ENCODE measurements at places on chromosomes 1 and 21.

GRCh38 chr1:107843989-107844388 lies 121.0 kb downstream of the VAV3 start:
- no peak for DNase-seq

DNA sequence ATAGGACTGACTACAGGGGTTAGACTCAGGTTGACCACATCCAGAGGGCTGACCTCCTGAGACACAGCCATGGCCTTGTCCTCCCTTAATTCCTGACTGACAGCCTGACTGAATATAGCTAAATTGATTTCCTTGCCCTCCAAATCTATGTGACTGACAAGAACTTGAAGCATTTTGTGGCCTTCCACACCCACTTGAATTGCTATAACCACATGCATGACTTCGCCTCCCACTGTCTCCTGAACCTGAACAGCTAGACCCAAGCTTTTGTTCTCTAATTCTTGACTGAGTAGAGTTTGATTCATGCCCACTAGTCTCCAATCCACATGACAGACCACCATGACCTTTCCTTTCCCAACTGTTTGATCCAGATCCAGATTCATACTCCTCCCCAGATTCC lies 3.1 kb downstream of the FLG2 start:
- DNase-seq, result no peak

DNA sequence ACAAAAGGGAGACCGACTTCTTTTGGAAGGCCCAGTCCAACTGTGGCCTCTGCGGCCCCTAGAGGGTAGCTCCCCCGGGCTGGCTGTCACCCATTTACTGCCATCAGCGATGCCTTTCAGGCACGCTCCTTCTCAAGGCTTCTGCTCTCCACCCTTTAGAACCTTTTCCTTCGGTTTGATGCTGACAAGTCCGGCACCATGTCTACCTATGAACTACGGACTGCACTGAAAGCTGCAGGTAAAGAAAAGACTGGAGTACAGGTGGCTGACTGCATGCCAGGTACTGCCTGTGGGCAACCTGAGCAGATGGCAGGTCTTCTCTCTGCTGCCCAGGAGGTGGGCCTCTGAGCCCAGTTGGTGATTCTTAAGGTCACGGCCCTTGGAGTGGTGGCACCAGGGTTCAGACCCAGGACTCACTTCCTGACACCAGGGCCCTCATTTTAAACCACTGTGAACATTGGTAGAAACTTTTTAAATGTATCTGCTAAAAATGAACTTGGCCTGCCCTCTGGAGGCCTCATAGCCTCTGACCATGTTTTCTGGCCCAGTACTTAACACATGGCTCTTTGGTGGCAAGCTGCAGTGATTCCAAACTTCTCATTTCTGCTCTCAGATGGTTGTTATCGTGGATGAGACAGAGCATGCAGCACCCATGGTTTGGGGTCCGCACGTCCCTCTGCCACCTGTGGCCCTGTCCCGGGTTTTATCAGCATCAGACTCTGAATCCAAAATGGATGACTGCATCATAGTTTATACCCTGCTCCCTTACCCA lies 45.7 kb downstream of the CAPN9 start:
- DNase-seq, result peak; percentile 62

DNA sequence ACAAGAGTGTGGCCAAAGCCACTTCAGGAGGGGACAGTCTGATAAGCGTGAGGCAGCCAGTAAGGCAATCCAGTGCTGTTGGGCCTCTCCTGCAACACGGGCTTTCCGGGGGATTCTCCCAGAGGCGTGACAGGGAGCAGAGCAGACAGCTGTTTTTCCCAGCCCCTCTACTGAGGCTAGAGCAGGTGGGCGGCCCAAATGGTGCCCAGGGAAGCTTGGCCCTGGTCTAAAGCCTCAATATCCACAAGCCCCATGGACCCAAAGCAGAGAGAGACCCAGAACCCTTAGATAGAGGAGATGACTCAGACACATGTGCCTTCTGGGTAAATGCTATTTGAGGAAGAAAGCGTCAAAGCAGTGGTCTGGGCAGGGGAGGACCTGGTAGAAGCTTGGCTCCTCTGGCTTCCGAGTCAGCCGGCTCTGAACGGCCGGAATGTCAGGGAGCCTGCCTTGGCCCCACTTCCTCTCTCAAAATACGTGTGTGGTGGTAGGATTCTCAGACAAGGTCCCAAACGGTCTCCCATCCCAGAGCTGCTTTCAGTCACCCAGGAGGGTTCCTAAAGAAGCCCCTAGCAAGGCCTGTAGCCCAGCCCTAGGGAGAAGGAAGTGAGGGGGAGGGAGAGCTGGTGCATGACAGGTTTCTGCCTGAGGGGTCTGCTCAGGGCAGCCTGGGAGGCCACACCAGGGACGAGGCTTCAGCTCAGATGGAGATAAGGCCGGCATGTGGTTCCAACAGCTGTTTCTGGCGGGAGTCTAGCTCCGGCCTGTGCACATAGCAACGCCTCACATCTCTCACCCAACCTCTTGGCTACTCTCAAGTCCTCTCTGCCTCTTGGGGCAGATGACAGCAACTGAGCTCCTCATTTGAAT lies 28.8 kb downstream of the PIK3C2B start:
- no peak for DNase-seq

DNA sequence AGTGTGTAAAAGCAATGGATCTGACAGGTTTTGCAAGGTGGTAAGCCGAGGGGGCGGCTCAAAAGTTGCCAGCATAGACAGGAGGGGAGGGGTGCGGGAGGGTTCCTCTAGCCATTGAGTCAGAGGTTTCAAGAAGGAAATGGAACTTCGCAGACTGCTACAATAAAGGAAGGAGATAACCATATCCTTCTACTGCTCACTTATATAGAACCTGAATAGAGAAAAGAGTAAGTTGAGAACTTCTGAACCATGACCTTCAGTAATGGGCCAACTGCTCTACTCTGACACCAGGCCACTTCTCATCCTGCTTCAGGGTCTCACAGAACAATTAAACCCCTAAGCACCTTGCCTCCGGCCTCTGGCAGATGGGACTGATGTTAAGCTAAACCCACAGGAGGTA lies 26.3 kb upstream of the BCAR3 start:
- no peak for DNase-seq

- DNase-seq, result no peak
These were observed 1531.1 kb downstream of the MRPL39 start for GRCh38 chr21:24076179-24076578.

- DNase-seq, result no peak
These were observed 1.8 kb downstream of the MFN2 start for GRCh38 chr1:11982010-11982392.

GRCh38 chr21:42056468-42056867 lies 14.6 kb upstream of the UMODL1 start:
- no peak for DNase-seq

DNA sequence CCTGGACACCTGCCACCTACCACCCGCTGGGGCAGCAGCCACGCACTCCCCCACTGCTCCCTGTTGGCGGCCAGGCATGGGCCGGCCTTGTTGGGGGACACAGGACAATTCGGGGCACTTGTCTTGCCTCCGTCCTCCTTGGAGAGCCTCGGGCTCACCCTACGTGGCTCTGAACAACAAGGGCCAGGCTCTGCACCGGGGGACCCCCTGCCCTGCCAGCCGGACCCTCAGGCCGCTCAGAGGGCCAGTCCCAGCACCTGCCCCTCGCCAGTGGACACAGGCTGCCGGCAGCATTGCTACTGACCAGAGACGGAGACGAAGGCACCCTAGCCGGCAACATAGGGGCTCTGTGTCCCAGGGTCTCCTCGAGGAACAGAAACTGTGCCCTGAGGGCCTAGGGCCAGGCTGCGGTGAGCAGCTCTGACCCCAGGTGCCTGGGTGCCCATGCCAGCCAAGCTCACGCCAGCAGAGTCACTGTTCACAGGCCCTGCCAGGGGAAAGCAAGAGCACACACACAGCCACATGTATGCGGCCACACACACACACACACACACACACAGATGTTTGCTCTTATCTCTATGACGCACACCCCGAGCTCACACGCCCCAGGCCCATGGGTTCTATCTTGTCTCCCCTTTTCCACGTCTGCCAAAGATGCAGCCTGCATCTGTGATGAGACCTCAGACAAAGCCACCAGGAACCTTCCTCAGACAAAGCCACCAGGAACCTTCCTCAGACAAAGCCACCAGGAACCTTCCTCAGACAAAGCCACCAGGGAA lies 45.9 kb downstream of the MORN1 start:
- DNase-seq, result no peak

DNA sequence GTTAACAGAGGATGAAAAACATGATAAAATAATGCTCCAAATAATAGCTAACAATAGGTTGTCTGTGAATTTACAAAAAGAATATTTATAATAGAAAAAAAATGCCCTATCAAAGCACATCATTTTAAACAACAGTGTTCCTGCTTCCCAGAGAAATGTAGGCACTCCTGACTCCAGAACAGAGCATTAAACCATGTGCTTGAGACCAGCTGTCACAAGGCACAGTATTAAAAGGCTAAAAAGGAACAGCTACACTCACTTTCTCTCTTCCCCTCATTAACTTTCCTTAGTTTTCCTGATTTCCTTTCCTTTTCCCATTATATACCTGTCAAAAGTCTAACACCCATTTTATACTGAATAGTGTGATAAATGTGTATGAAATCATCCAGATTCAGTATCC lies 10.9 kb downstream of the VAV3 start:
- no peak for DNase-seq

GRCh38 chr1:48026701-48027532 lies 29.7 kb upstream of the TRABD2B start:
- no peak for DNase-seq

- DNase-seq, result no peak
These were observed 30.5 kb downstream of the TNFSF18 start for GRCh38 chr1:173020138-173020750.

- DNase-seq, result no peak
These were observed 1.1 kb upstream of the ATP8B2 start for GRCh38 chr1:154324241-154324640.

- peak; percentile 62 for DNase-seq
These were observed 465.2 kb downstream of the NPHP4 start for GRCh38 chr1:5526822-5527551.

- DNase-seq, result no peak
These were observed 30.4 kb downstream of the TRIT1 start for GRCh38 chr1:39852876-39853275.

GRCh38 chr1:153958961-153959260 lies 499 bp upstream of the CRTC2 start:
- DNase-seq, result no peak

GRCh38 chr1:19866758-19867157 lies 15.4 kb upstream of the OTUD3 start:
- no peak for DNase-seq

DNA sequence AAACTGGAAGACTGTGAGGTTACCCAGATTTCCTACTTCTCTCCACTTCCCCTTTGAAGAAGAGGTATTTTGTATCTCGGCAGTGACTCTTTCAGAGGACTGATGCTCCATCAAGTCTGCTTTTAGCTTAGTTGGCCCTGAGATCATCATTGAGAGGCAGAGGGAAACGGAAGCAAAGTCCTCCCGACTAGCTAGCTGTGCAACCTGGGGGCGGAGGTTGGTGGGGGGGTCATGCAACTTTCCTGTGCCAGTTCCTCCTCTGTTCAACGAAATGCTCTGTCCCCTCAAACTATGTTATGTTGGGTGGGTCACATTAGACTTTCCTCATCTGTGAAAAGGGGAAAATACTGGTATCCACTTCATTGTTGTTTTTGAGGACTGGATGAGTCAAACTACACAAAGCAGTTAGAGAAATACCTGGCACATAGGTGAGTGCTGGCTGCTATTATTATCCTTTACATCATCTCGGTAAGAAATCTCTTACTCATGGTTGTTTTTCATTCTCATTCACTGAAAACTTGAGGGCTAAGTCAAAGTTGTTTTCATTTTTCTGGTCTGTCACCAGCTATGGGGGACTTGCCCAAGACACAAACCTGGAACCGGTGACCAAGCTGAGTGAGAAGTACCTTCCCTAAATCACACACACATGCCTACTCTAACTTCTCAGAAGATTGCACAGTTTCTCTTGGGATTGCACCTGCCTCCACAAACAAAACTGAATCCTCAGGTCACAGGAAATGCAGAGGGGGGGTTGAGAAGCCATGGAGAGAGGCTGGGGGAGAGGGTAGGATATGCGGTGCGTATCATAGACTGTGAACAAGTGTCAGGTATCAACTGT lies 83.3 kb downstream of the ABCA4 start:
- DNase-seq, result no peak

DNA sequence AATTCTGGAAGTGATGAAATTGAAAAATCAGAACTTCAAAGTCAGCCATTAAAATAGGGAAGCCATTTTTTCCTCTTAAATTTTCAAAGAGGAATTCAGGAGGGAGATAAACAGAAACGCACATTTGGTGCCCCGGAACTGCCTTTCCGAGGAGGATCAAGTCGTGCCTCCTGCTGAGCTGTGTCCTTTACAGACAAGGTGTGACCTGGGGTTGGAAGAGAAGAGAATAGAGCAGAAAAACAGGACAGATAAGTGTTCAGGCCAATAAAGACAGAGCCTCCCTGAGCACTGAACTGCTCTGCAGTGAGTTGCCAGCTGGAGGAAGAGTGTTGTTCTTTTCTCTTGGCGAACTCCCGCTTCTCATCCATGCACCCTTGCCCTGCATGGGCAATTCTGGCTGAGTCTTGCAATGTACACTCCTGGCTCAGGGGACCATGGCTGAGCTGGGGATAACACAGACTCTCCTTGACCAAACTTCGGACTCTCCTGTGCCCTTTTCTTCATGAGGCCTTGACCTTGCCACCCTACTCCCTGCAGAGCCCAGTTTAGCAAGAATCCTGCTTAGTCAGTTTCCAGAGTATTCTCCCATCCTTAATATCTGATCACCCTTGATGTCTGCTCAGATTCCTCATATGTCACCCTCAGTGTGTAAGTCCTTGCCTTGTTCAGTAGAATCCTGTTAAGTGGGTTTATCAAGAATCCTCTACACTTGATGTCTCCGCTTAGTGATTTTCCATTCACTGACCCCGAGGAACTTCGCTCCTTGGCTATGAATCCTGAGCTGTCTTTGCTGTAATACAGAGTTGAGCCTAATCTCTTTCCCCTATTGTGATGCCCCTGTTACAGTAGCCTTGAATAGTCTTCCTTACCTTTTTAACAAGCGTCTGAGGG lies 1.3 kb upstream of the MTARC1 start:
- DNase-seq, result no peak

- DNase-seq, result no peak
These were observed 44.1 kb upstream of the KCNQ4 start for GRCh38 chr1:40739455-40740008.

GRCh38 chr1:9281071-9281827 lies 11.4 kb upstream of the SPSB1 start:
- no peak for DNase-seq

DNA sequence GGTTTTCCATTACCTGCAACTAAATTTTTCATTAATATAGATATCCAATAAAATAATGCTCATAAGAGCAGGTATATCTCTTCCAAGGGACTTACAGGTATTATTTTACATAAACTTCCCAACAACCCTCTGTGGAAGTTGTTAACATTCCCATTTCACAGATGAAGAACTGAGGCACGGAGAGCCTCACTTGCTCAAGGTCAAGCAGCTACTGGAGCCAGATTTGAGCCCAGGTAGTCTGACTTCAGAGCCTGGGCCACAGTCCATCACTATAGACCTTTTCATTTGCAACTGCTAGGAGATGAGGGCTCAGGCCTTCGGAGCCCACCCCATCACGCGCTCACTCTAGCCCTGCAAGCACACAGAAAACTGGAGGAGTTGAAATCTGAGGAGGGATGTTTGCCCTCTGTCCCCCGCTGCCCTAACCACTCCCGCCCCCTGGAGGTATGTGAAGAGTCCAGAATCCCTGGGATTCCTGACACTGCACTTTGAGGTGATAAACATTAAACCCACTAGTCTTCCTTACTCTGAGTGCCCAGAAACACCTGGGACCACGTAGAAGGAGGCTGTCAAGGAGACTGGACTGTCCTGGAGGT lies 11.7 kb upstream of the ALPL start:
- no peak for DNase-seq

- no peak for DNase-seq
These were observed 241.5 kb downstream of the LTN1 start for GRCh38 chr21:28751176-28751575.
